ENCODE measurements at places on chromosomes 2 and 18. TPM values are rescaled to one million over a fixed set of nuclear protein-coding genes. Genes with fewer than 3 reads are reported as not detected.

UGT1A7 gene
- not detected for total RNA-seq

APOB gene
- total RNA-seq: 0.82 TPM

OSR1 gene
- total RNA-seq: 7.8 TPM

CPSF3 gene
- 38.1 TPM for total RNA-seq

ABCB11 gene
- total RNA-seq: 0.06 TPM

LOXHD1 gene
- 2.2 TPM for total RNA-seq

RHOB gene
- 233 TPM for total RNA-seq

HOXD9 gene
- 50.0 TPM for total RNA-seq

GNAL gene
- total RNA-seq: 1.8 TPM

ZC3H6 gene
- total RNA-seq: 12.8 TPM

GALNT14 gene
- total RNA-seq: 31.4 TPM

G6PC2 gene
- total RNA-seq: 0.23 TPM

MAPK4 gene
- total RNA-seq: 5.1 TPM

DSG4 gene
- not detected for total RNA-seq

CFAP53 gene
- total RNA-seq: 1.1 TPM

LYPD1 gene
- total RNA-seq: 57.0 TPM

STPG4 gene
- not detected for total RNA-seq

YIPF4 gene
- total RNA-seq: 23.8 TPM

PLCD4 gene
- 6.7 TPM for total RNA-seq

CD8B2 gene
- 0.06 TPM for total RNA-seq

NOP58 gene
- 78.1 TPM for total RNA-seq

ARHGAP25 gene
- total RNA-seq: 10.8 TPM

NEURL3 gene
- 16.9 TPM for total RNA-seq

MOCOS gene
- 0.53 TPM for total RNA-seq

TCF23 gene
- 0.35 TPM for total RNA-seq

GLB1L gene
- 15.2 TPM for total RNA-seq

Data from metanephros (tissue), 2 donors.